ENCODE measurements at places on chromosomes 7 and 10.

- DNase-seq, result no peak
These were observed 400.8 kb downstream of the SEMA3D start for GRCh38 chr7:84786073-84786472.

- DNase-seq, result no peak
These were observed 13.5 kb downstream of the TNPO3 start for GRCh38 chr7:129041142-129042085.

- no peak for DNase-seq
These were observed 96.6 kb upstream of the CACUL1 start for GRCh38 chr10:118851062-118852035.

DNA sequence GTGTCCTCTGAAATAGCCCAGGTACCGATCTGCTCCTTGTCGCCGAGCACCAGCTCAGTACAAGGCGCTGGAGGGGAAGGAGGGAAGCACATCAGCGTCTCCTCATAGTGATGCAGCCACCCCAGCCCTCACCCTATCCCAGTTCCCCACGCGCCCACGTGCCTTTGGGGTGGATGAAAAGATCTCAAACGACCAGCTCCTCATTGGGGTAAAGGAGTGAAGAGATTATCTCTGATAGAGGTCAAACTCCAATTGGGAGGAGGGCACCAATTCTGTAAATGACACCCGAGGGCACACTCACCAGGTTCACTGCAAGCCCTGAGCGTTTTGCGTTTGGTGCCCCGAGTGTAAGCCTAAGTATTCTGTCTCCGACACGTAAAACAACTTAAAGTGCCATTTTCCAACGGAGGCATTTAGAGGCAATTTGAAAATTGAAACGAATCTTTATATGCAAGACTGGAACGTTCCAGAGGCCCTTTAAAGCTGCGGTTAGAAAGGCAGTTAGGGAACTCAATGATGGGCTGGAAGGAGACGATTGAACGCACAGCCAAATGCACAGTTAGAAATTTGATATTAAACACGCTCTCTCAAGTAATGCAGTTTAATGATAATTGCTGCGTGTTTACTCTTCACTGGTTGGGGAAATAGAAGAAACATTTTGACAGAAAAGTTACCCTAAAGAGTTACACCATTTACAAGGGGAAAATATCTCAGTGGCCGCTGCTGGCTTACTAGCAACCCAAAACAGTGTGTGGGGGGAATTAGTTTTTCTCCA lies 8.9 kb upstream of the EMX2 start:
- DNase-seq, result no peak

- DNase-seq, result no peak
These were observed 255.7 kb upstream of the MKLN1 start for GRCh38 chr7:131071786-131072504.

DNA sequence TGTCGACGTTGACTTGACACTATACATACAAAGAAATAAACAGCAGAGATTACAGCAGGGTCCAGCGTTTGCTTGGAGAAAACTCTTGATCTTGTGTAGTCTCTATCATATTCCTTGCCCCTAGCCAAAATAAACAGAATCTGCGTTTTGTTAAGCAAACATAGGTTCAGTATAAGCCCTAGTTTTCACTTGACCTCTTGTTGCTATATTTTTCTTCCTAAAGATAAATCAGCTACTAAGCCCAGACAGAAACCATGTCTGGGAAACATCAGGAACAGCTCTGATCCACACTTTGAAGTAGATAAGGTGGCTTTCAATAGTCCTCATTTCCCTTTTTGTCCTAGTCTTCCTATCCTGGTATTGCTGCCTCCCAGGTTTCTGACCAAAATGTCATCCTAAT lies 328.2 kb upstream of the MAGI2 start:
- DNase-seq, result no peak

DNA sequence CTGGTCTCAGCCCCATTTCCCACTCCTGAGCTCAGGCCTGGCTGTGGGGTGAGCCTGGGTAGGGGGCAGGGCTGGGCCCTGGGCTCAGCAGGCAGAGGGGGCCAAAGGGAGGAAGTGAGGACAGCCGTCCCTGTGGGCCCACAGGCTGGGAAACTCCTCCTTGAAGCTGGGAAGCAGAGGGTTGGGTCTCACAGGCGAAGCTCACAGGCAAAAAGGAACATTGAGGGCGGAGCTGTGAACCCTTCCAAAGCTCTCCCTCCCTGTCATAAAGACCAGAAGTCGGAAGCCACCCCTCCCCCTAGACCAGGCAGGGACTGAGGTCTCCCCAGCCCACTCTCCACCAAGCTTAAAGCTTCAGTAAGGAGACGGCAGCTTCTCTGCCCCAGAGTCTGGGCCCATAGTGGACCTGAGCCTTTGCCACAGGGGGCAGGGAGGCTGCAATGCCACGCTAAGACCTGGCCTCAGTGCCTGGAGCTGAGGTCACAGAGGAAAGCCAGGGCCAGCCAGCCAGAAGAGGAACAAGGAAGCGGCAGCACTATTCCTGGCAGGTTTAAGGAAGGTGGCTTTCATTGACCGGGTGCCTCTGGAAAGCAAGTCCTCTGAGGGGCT lies 1.0 kb upstream of the KCP start:
- DNase-seq, result peak; percentile 91

DNA sequence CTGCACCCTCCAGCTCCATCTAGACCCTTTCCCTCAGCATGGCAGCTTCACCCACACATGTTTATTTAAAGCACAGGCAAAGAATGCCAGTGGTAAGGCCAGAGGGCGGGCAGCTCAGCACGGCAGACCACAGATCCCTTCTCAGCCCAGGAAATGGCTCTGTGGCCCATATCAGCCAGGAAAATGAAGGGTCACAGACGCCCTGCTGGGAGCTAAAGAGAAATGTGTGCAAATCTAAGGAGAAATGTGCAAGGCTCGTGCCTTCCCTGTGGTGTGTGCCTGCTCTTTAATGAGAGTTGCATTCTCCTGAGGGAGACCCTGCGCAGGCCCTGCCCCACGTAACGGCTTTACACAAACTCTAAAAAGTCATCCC lies 23.0 kb downstream of the PTPRN2 start:
- no peak for DNase-seq

GRCh38 chr10:114550756-114551635 lies 107.1 kb downstream of the ABLIM1 start:
- no peak for DNase-seq

DNA sequence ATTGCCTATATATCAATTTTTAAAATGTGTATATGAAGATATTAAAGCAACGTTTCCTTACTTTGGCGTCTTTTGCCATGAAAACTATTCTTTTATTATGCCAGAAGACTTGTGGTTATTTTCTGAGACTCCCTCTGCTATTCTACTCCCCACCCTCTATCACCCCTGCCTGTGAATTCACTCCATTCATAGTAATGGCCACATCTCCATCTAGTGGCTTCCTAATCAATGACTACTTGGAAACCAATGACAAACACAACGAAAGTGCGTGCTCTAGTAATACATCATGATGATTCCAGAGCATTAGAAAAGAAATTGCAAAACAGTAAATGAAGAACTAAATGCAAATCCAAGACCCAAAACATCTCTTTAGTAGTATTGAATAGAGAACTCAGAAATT lies 186.7 kb upstream of the HGF start:
- no peak for DNase-seq

DNA sequence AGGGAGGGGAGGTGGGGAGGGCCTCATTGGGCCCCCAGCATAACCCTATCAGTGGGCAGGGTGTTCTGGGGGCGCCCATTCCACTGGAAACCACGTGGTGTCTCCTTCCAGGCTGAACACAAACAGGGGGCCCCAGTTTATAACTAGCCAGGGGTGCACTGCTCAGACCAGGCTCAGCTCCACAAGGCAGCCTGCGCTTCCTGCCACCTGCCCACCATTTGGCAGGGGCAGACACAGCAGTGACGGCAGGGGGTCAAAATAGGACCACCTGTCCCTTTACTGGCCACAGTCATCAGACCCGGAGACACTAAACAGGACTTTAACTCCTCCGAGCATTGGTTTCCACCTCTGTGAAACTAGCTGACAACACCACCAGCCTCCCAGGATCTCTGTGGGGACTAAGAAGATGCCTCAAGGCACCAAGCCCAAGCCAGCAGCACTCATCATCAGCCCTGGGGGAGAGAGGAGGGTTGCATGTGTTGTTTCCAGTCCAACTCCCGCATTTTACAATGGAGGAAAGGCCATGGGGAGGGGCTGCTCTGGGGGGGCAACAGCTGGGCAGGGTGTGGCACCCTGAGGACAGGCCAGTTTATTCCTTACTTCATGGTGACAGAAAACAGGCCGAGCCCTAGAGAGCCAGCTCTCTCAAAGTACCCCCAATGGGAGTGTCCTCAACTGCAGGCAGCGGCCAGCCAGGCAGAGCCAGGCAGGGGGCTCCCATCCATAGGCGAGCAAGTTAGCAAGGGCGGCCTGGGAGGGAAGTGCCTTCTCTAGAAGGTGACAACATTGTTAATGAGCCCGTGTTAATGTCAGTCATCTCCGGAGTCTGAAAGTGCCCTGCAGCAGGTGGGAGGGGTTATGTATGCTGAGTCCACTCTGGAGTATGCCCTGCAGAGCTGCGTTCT lies 127.6 kb downstream of the TNS3 start:
- DNase-seq, result no peak

- peak; percentile 50 for DNase-seq
These were observed 18.8 kb downstream of the CELF2 start for GRCh38 chr10:11036424-11037011.

DNA sequence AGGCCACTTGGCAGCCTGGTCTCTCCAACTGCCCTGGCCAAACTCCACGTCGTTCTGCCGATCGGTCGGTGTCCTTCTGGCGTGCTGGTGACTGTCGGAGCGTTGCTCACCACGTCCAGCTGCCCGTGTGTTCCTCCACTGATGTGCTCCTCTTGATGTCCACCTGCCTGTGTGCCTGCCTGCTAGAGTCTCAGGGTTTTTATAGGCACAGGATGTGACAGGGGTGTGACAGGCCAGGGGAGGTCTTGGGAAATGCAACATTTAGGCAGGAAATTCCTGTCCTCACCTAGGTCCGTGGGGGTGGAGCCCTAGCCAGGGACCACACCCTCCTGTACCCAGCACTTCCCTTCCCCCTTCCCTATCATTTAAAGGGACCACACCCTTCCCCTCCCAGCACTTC lies 25.2 kb upstream of the CFAP46 start:
- DNase-seq, result no peak

GRCh38 chr10:96339956-96340904 lies 18.6 kb downstream of the OPALIN start:
- peak; percentile 78 for DNase-seq

DNA sequence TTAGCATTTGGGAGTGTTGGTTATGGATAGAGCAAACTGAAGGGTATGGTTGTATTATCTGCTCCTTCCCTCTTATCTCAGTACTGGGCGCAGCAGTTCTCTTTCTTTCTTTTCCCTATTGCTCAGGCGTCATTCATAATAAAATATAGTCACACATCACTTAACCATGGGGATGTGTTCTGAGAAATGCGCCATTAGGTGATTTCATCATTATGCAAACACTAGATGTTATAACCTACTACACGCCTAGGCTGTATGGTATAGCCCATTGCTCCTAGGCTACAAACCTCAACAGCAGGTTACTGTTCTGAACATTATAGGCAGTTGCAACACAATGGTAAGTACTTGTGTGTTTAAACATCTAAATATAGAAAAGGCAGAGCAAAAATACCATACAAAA lies 401.7 kb downstream of the EXOC4 start:
- DNase-seq, result no peak

DNA sequence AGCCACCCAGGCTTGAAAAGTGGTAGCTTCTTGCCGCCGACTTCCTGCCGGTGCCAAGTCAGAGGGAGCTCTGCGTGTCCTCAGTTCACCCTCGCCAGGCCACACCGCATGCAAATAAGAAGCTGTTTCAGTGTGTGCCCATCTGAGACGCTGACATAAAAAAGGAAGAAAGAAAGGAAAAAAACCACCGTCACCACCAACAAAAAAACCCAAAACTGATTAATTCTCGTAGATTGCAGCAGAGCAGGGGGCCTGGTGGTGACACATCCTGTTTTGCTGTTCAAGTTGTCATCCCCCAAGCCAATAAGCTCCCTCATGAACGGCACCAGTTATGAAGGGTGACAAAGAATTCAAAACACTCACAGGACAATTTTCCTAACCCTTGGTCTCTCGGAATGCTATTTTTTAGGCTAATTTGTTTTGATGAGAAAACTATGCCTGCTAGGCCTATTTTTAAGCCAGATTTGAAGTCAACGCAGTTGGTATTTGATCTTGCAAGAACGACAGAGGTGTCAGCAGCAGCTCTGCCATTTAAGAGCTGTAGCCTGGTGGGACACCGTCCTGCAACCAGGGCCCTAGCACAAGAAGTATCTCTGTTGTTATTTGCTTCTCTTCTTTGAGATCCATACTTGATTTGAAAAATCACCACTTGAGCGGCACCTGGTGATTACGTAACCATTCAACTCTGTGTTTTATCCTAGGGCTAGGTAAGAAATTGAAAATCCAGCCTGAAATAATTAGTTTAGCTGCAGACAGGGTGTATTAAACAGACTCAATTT lies 145.6 kb downstream of the PFKFB3 start:
- no peak for DNase-seq

DNA sequence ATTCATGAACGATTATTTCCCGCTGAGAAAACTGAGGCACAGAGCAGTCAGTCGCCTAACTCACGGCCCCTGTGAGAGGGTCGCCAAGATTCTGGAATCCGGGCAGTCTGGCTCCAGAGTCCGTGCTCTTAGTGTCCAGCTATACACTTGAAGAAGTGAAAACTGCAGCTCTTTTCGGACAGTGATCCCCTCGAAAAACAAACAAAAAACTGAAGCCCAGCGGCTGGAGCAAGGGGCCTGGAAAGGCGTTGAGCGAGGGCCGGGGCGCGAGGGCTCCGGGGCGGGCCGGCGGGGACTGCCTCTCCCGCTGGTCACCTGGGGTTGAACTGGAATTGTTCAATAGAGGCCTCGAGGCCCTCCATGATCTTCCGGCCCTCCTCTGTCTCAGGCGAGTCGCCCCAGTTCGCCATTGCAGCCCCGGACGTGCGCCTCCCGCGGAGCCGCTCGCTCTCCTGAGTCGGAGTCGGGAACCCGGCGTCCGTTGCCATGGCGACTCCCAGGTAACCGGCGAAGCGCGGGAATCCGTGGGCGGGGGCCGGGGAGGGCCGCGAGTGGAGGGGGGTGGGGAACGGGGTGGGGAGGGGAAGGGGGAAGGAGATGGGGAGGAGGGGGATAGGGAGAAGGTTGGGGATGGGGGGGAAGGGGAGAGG lies 881 bp downstream of the C10orf67 start:
- DNase-seq, result peak; percentile 77

- no peak for DNase-seq
These were observed 97.0 kb upstream of the PALS2 start for GRCh38 chr7:24476227-24476626.

DNA sequence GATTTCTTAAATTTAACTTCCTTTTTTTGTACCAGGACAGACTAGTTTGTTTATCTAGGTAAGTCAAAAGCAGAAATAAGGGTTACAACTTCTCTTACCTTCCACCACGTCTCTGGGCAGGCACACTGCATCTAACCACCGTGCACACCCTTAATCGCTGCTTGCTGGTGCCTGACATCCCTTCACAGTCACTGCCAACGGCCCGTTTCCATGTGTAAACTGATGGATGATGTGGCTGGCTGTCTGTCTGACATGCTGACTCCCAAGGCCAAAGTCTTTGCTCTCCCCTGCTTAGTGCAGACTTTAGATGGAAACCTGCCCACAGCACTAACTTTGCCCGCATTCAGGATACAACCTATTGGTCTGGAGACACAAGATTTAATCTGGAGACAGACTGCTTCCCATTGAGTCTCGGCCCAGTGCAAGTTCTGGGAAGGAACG lies 1.1 kb downstream of the TMEM273 start:
- no peak for DNase-seq
